ENCODE measurements at places on chromosomes 12 and 14. TPM values are rescaled to one million over a fixed set of nuclear protein-coding genes. Genes with fewer than 3 reads are reported as not detected.
A peak's percentile ranks its signal among the peaks of the same experiment; 100 is the strongest.

GRCh38 chr12:4828176-4828575 lies 81.5 kb upstream of the KCNA1 start:
- no peak overlapping the region for H3K4me3 ChIP-seq
- no peaks in the 10 kb centered on the region for H3K4me1 ChIP-seq
- no peak overlapping the region for H3K27ac ChIP-seq
- H3K36me3 ChIP-seq: no peaks in the 10 kb centered on the region
- no peak for DNase-seq
- no peaks in the 10 kb centered on the region for H3K27me3 ChIP-seq

DNA sequence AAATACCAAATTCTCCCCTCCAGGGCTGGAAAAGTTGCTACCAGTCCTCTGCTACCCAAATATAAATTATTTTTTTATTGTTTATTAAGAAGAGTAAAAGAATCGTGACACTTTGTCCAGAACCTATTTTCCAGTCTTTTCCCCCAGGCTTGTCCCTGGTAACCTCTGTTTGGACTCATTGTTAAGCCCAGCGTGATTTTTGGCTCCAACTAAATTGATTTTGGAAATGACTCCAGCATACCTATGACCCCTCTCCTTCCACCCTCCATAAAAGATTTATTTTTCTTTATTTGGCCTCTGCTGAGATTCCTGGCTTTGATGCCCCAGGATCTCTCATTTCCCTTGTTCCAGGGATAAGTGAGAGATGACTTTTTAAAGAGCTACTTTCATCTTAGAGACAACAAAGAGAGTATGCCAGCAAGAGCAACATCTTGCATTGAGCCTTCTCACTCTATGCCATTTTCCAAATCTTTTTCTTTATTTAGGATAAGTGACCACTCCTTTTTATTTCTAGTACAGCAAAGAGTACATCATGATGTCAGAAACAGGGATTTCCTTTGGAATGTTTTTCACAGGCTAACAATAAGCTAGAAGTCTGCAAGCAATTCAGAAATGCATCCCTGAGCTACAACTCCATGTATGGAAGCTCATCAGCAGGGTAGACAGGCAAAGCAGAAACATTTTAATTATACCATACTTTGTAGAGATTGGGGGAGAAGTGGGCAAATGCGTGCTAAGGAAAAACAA lies 75.8 kb downstream of the DAD1 start:
- H3K27me3 ChIP-seq: no peaks in the 10 kb centered on the region
- H3K27ac ChIP-seq: peak overlapping the region; percentile 80
- H3K4me3 ChIP-seq: no peak overlapping the region
- no peak for DNase-seq

GRCh38 chr12:16229676-16230075 lies 47.8 kb downstream of the SLC15A5 start:
- H3K4me3 ChIP-seq: no peak overlapping the region
- DNase-seq: no peak
- no peaks in the 10 kb centered on the region for H3K27me3 ChIP-seq
- no peak overlapping the region for H3K27ac ChIP-seq
- no peaks in the 10 kb centered on the region for H3K36me3 ChIP-seq

DNA sequence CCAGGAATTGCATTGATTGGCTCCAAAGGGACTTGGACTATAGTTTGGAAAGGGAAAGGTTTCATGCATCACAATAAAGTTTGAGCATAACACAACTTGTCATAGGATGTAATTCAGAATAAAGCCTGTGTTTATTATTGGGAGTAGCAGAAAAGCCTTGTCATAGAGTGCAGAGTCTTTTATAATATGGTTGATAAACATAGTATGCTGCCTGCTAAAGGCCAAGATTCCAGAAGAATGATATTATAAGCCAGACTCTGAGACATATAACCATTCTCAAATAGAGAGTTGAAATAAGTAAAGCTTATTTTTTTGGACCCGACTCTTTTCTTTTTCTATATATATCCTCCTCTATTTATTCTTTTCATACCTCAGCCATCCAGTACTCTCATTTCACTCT lies 207.3 kb downstream of the LRIG3 start:
- H3K27ac ChIP-seq: no peak overlapping the region
- DNase-seq: no peak
- no peaks in the 10 kb centered on the region for H3K36me3 ChIP-seq
- no peaks in the 10 kb centered on the region for H3K27me3 ChIP-seq

DNA sequence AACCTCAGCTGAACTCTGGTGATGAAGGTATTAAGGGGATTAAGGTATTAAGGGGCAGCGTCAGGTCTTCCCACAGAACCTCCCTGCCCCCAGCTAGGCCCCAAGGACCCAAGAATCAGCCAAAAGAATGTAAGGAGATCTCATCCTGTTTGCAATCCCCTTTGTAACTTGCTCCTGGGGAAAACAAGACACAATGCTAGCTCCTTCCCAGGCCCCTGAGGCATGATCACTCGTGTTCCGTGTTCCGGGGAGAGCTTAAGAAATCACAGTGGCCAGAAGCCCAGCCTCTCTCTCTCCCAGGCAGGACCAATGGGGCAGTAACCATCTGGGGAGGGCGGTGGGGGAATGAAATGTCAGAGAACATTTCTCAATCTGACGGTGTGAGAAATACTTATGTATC lies 33.2 kb downstream of the PIGH start:
- no peaks in the 10 kb centered on the region for H3K4me1 ChIP-seq
- H3K27ac ChIP-seq: no peak overlapping the region
- H3K27me3 ChIP-seq: no peaks in the 10 kb centered on the region
- no peaks in the 10 kb centered on the region for H3K36me3 ChIP-seq

- H3K4me1 ChIP-seq: no peaks in the 10 kb centered on the region
- DNase-seq: no peak
- H3K27ac ChIP-seq: peak overlapping the region; percentile 3
These were observed 10.0 kb upstream of the CDC42BPB start for GRCh38 chr14:103067231-103067954.

- H3K27me3 ChIP-seq: no peaks in the 10 kb centered on the region
- no peak for DNase-seq
- no peaks in the 10 kb centered on the region for H3K36me3 ChIP-seq
- no peaks in the 10 kb centered on the region for H3K4me1 ChIP-seq
- H3K27ac ChIP-seq: no peak overlapping the region
These were observed 92.2 kb downstream of the PIWIL1 start for GRCh38 chr12:130429656-130430505.

DNA sequence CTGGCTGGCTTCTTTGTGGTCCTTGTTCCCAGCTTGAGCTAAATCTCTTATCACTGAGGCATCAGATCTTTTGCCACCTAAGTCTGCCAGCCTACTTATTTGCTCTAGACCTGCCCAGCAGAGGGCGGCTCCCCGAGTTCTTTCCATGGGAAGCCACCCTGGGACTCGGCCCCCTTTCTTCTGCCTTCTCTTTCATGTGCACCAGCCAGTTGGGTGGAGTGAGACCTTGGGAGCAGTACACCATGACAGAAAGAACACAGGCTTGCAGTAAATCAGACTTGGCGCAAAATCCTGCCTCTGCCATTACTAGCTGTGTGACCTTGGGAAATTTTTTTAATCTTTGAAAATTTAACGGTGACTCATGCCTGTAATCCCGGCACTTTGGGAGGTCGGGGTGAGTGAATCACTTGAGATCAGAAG lies 7.4 kb downstream of the SMAGP start:
- no peaks in the 10 kb centered on the region for H3K36me3 ChIP-seq
- H3K27me3 ChIP-seq: no peaks in the 10 kb centered on the region
- no peaks in the 10 kb centered on the region for H3K4me1 ChIP-seq
- no peak for DNase-seq

DNA sequence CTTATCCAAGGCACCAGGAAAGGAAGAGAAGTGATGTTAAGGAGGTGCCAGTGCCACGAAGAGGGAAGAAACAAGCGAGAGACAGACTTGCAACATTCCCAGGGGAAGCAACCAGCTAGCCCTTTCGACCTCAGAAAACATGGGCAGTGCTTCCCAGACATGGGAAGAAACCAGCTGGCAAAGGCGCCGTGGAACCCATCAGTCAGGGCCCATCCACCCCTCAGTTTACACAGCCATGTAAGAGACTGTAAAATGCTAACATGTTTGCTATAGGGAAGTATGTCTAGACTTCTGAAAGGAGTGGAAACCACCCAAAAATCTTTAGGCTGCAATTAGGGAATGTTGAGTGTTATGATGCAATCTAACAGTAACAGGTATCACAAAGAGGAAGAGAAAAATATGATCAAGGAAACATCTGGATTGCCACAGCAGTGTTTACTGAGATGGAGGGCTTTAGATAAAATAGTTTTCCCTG lies 26.3 kb downstream of the ANAPC5 start:
- no peak for DNase-seq
- H3K4me3 ChIP-seq: no peak overlapping the region

- no peak for DNase-seq
- no peaks in the 10 kb centered on the region for H3K27me3 ChIP-seq
- H3K27ac ChIP-seq: no peak overlapping the region
- H3K36me3 ChIP-seq: no peaks in the 10 kb centered on the region
These were observed 36.2 kb upstream of the MDM1 start for GRCh38 chr12:68368327-68368726.

DNA sequence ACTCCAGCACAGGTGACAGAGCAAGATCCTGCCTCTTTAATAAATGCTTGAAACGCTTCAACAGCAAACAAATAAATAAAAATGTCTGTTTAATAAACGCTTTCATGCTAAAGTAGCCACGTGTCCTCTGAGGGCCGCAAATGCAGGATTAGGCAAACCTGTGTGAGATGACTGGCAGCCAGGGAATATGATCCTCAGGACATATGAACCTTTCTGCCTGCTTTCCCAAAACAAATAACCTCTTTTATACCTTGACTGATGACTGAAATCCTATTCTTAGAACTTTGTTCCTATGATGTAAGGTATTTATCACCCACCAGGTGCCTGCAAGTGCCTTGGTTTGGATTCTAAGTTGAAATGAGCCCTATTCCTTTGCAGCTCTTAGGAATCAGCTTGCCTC lies 14.5 kb upstream of the FLVCR2 start:
- no peaks in the 10 kb centered on the region for H3K4me1 ChIP-seq
- H3K36me3 ChIP-seq: no peaks in the 10 kb centered on the region
- no peak overlapping the region for H3K27ac ChIP-seq
- H3K27me3 ChIP-seq: no peaks in the 10 kb centered on the region
- DNase-seq: no peak

DNA sequence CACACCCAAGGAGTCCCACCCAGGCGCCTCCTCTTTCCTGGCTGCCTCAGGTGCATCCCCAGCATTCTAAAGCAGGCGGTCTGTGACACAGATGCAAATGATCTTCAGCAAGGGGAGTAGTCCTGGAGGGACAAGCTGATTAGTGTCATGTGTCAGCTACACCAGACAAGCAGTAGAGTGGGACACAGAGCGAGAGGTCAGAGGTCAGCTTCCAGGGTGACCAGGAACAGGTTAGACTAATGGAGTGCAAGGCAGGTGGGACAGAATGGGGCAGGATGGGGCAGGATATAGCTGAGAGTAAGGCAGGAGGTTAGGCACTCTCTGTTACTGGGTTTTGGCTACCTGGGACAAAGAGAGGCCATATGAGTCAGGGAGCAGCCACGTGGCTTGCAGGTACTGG lies 534.0 kb downstream of the FUT8 start:
- H3K4me1 ChIP-seq: no peaks in the 10 kb centered on the region
- H3K36me3 ChIP-seq: no peaks in the 10 kb centered on the region
- H3K27ac ChIP-seq: no peak overlapping the region
- H3K27me3 ChIP-seq: no peaks in the 10 kb centered on the region

- no peaks in the 10 kb centered on the region for H3K36me3 ChIP-seq
- no peak overlapping the region for H3K4me3 ChIP-seq
- no peak for DNase-seq
- H3K27ac ChIP-seq: no peak overlapping the region
These were observed 319.3 kb upstream of the NOVA1 start for GRCh38 chr14:26917086-26917485.

GRCh38 chr12:26863515-26863914 lies 30.5 kb upstream of the ITPR2 start:
- H3K27me3 ChIP-seq: no peaks in the 10 kb centered on the region
- no peak overlapping the region for H3K4me3 ChIP-seq
- H3K4me1 ChIP-seq: no peaks in the 10 kb centered on the region
- no peak overlapping the region for H3K27ac ChIP-seq
- no peak for DNase-seq
- no peaks in the 10 kb centered on the region for H3K36me3 ChIP-seq

GRCh38 chr12:121503395-121503794 lies 77.4 kb downstream of the KDM2B start:
- no peak overlapping the region for H3K4me3 ChIP-seq
- H3K36me3 ChIP-seq: no peaks in the 10 kb centered on the region
- no peak overlapping the region for H3K27ac ChIP-seq
- peaks cover 5% of the 10 kb centered on the region for H3K4me1 ChIP-seq
- DNase-seq: no peak

GRCh38 chr14:55518391-55518790 lies 61.6 kb upstream of the KTN1 start:
- no peak overlapping the region for H3K27ac ChIP-seq

DNA sequence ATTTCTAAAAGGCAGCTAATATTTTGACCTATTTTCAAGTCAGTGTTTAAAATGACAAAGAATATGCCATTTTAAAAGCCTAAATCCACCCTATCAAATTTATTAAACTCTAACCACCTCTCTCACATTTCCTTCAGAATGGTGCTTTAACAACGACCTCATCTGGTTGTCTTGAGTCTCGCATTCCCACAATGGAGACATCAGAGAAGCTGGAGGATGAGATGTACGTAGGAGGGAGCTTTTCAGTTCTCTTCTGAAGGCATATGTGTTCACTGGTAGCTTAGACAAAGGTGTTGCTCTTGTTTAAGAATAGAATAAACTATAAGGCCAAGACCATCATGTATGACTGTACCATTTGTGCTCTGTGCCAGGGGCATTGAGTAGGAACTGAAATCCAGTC lies 82.9 kb downstream of the BCL2L14 start:
- no peaks in the 10 kb centered on the region for H3K27me3 ChIP-seq
- no peak overlapping the region for H3K27ac ChIP-seq
- no peak overlapping the region for H3K4me3 ChIP-seq
- no peaks in the 10 kb centered on the region for H3K4me1 ChIP-seq
- no peaks in the 10 kb centered on the region for H3K36me3 ChIP-seq

GRCh38 chr12:67780580-67781084 lies 132.1 kb downstream of the DYRK2 start:
- no peak for DNase-seq
- H3K36me3 ChIP-seq: no peaks in the 10 kb centered on the region
- H3K4me1 ChIP-seq: no peaks in the 10 kb centered on the region
- H3K27me3 ChIP-seq: no peaks in the 10 kb centered on the region
- no peak overlapping the region for H3K27ac ChIP-seq

GRCh38 chr12:74292351-74293194 lies 245.1 kb upstream of the ATXN7L3B start:
- no peaks in the 10 kb centered on the region for H3K4me1 ChIP-seq
- no peak overlapping the region for H3K4me3 ChIP-seq

Gene CD163L1
- total RNA-seq: 5.7 TPM

Gene PTPN6
- 11.1 TPM for total RNA-seq

Gene MMP14
- 137 TPM for total RNA-seq

Gene TMTC1
- 75.0 TPM for total RNA-seq

Gene PRKAG1
- total RNA-seq: 37.1 TPM

Gene ATP5MC2
- 186 TPM for total RNA-seq

Gene PPM1H
- total RNA-seq: 2.0 TPM

Gene IL31
- total RNA-seq: not detected

Gene FGF23
- total RNA-seq: not detected

Gene TGM1
- total RNA-seq: not detected

Gene RASSF3
- total RNA-seq: 30.0 TPM

Gene RNASE3
- total RNA-seq: not detected

Gene RPS6KL1
- 0.26 TPM for total RNA-seq

Gene GALNT16
- 2.1 TPM for total RNA-seq

Data from uterus (tissue), 4 donors.